ENCODE measurements at places on chromosomes 2 and 18.

DNA sequence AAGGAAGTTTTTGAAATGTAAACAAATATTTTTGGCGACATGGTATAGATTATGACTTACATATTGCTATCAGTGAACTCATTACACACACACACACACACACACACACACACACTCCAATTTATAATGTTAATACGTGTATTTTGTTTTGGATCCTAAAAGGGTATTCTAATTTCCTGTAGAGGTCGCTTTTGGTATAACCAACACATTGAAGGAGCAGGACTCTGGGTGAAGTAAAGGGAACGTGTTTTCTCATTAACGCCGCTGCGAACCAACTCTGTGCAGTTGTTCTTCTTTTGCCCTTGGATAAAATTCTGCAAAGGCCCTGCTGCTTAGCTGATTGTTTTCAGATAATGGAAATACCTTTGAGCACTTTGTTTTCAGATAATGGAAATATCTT lies 190.4 kb downstream of the PMAIP1 start:
- DNase-seq: no peak

GRCh38 chr2:205800773-205801172 lies 118.5 kb downstream of the NRP2 start:
- DNase-seq: no peak

DNA sequence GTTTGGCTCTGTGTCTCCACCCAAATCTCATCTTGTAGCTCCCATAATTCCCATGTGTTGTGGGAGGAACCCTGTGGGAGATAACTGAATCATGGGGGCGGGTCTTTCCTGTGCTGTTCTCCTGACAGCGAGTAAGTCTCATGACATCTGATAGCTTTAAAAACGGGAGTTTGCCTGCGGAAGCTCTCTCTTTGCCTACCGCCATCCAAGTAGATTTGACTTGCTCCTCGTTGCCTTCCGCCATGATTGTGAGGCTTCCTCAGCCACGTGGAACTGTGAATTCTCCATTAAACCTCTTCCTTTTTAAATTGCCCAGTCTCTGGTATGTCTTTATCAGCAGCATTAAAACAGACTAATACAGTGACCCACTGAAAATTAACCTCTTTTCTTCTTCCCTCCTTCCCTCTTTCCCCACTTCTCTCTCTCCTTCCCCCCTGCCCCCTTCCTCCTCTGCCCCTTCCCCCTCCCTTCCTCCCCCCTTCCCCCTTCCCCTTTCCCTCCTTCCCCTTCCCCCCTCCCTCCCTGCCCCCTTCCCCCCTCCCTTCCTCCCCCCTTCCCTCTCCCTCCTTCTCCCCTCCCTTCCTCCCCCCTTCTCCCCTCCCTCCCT lies 818.8 kb downstream of the SLC4A3 start:
- DNase-seq: no peak

- no peak for DNase-seq
Observed at GRCh38 chr2:46656640-46657039, 177.3 kb downstream of the TMEM247 start.

- DNase-seq: no peak
Observed at GRCh38 chr2:3205845-3206244, 171.8 kb downstream of the EIPR1 start.

- peak; percentile 90 for DNase-seq
Observed at GRCh38 chr2:71882949-71883472, 264.7 kb downstream of the CYP26B1 start.

GRCh38 chr2:58502931-58503330 lies 261.8 kb upstream of the FANCL start:
- no peak for DNase-seq

All from HTR-8/SVneo (cell line).